Upper lobe of left lung (tissue), 6 donors: ENCODE measurements at places on chromosomes 3 and 15. TPM values are rescaled to one million over a fixed set of nuclear protein-coding genes. Genes with fewer than 3 reads are reported as not detected.

SOX2 gene
- total RNA-seq, result 0.57 TPM

ZMAT3 gene
- 6.4 TPM for total RNA-seq

CASR gene
- not detected for total RNA-seq

KIF23 gene
- total RNA-seq, result 6.7 TPM

UBAP1L gene
- 4.8 TPM for total RNA-seq

FETUB gene
- total RNA-seq, result not detected

CPB1 gene
- total RNA-seq, result not detected

ZIC1 gene
- not detected for total RNA-seq

GOLGA8T gene
- not detected for total RNA-seq

RTP3 gene
- total RNA-seq, result not detected

TRIP4 gene
- total RNA-seq, result 10.9 TPM

KLHL18 gene
- 30.2 TPM for total RNA-seq

BFSP2 gene
- not detected for total RNA-seq

COLQ gene
- total RNA-seq, result 2.0 TPM

IFT122 gene
- 27.1 TPM for total RNA-seq

CCR9 gene
- not detected for total RNA-seq

- H3K36me3 ChIP-seq, result no peaks in the 10 kb centered on the region
- H3K27ac ChIP-seq, result peak overlapping the region; percentile 11
- no peak for DNase-seq
- H3K4me3 ChIP-seq, result no peak overlapping the region
These were observed 964.9 kb upstream of the NR2F2 start for GRCh38 chr15:95365511-95366107.

GRCh38 chr3:195356151-195357086 is 85.5 kb upstream of the XXYLT1 start:
- no peaks in the 10 kb centered on the region for H3K36me3 ChIP-seq
- H3K27ac ChIP-seq, result peak overlapping the region; percentile 74
- peaks cover 14% of the 10 kb centered on the region for H3K4me1 ChIP-seq
- no peak overlapping the region for H3K4me3 ChIP-seq
- DNase-seq, result no peak

DNA sequence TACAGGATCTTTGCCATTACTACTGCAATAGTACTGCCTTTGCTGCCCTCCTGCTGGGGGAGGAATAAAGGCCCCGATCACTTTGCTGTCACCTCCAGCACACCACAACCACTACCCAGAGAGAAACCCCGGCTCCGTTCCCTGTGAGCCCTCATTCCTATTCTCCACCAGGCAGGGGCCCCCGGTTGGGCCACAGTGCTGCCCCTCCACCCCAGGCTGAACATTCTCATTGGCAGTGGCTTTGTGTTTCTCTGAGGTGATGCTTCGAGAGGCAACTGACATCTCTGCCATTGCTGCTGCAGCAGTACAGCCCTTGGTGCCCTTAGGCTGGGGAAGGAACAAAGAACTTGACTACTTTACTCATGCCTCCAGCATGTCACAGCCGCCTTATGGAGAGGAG is 612.9 kb upstream of the EPHA6 start:
- DNase-seq, result no peak
- H3K4me1 ChIP-seq, result no peaks in the 10 kb centered on the region
- no peaks in the 10 kb centered on the region for H3K36me3 ChIP-seq
- H3K27ac ChIP-seq, result no peak overlapping the region
- no peak overlapping the region for H3K4me3 ChIP-seq
- H3K27me3 ChIP-seq, result no peaks in the 10 kb centered on the region

- peaks cover 4% of the 10 kb centered on the region for H3K4me1 ChIP-seq
- H3K27ac ChIP-seq, result no peak overlapping the region
- H3K27me3 ChIP-seq, result no peaks in the 10 kb centered on the region
- DNase-seq, result no peak
- no peak overlapping the region for H3K4me3 ChIP-seq
- no peaks in the 10 kb centered on the region for H3K36me3 ChIP-seq
These were observed 226.9 kb upstream of the MRPL3 start for GRCh38 chr3:131729643-131730017.

GRCh38 chr3:128170866-128171516 is 17.7 kb downstream of the EEFSEC start:
- H3K27ac ChIP-seq, result no peak overlapping the region
- H3K4me1 ChIP-seq, result peaks cover 16% of the 10 kb centered on the region
- H3K36me3 ChIP-seq, result peaks cover 3% of the 10 kb centered on the region
- no peaks in the 10 kb centered on the region for H3K27me3 ChIP-seq

DNA sequence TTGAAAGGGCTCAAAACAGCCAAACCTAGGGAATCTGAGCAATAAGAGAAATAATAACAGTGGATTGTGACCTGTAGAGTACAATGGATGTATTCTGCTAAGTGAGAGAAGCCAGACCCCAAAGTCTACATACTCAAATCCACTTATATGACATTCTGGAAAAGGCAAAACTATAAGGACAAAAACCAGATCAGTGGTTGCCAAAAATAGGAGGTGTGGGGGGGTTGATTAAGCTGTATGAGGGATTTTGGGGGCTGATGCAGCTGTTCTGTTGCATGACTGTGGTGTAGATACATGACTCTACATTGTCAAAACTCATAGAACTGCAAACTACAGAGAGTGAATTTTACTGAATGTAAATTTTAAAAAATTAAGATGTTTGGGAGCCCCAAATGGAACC is 20.1 kb upstream of the CGNL1 start:
- no peak overlapping the region for H3K4me3 ChIP-seq
- no peaks in the 10 kb centered on the region for H3K36me3 ChIP-seq
- H3K27me3 ChIP-seq, result no peaks in the 10 kb centered on the region
- no peak overlapping the region for H3K27ac ChIP-seq
- H3K4me1 ChIP-seq, result no peaks in the 10 kb centered on the region
- no peak for DNase-seq

- no peak overlapping the region for H3K27ac ChIP-seq
- DNase-seq, result no peak
- no peak overlapping the region for H3K4me3 ChIP-seq
- no peaks in the 10 kb centered on the region for H3K27me3 ChIP-seq
- no peaks in the 10 kb centered on the region for H3K4me1 ChIP-seq
These were observed 17.9 kb downstream of the FANCD2OS start for GRCh38 chr3:10090179-10090578.

GRCh38 chr15:47475336-47475735 is 242.0 kb upstream of the SEMA6D start:
- no peaks in the 10 kb centered on the region for H3K27me3 ChIP-seq
- H3K4me3 ChIP-seq, result no peak overlapping the region
- no peak overlapping the region for H3K27ac ChIP-seq
- no peaks in the 10 kb centered on the region for H3K4me1 ChIP-seq

DNA sequence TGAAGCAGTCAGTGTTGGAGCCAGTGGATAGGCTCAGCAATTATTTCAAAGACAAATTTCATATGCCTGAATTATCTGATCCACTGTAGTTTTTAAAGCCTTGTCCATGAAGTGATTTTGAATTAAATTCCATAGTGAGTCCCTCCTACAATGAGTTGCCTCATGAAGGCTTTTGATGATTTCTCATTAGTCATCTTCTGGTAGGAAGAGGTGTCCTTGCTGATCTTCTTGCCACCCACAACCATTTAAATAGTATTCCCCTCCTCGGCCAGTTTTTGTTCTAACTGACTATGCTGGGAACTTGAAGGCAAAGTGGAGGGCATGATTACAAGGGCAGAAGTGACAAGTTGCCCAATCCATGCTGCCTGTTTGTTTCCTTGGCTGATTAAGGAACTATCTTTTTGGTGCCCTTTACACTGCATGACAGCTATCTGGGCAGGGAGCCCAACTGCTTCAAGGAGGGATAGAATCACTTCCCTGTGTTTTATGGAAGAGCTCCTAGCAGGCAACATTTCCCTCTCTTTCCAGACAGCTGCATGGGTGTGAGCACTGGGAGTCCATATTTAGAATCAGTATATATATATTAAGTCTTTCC is 617.5 kb downstream of the ZPLD1 start:
- no peaks in the 10 kb centered on the region for H3K36me3 ChIP-seq
- DNase-seq, result peak; percentile 73
- H3K27me3 ChIP-seq, result no peaks in the 10 kb centered on the region
- no peak overlapping the region for H3K27ac ChIP-seq
- H3K4me3 ChIP-seq, result no peak overlapping the region

- H3K4me1 ChIP-seq, result no peaks in the 10 kb centered on the region
- DNase-seq, result no peak
- H3K27me3 ChIP-seq, result no peaks in the 10 kb centered on the region
- H3K27ac ChIP-seq, result no peak overlapping the region
- no peak overlapping the region for H3K4me3 ChIP-seq
These were observed 213.0 kb upstream of the FEZF2 start for GRCh38 chr3:62586356-62586755.

- no peaks in the 10 kb centered on the region for H3K4me1 ChIP-seq
- H3K27ac ChIP-seq, result no peak overlapping the region
- no peak overlapping the region for H3K4me3 ChIP-seq
- no peaks in the 10 kb centered on the region for H3K27me3 ChIP-seq
- no peak for DNase-seq
- H3K36me3 ChIP-seq, result no peaks in the 10 kb centered on the region
These were observed 13.0 kb downstream of the CPA3 start for GRCh38 chr3:148878095-148878494.

DNA sequence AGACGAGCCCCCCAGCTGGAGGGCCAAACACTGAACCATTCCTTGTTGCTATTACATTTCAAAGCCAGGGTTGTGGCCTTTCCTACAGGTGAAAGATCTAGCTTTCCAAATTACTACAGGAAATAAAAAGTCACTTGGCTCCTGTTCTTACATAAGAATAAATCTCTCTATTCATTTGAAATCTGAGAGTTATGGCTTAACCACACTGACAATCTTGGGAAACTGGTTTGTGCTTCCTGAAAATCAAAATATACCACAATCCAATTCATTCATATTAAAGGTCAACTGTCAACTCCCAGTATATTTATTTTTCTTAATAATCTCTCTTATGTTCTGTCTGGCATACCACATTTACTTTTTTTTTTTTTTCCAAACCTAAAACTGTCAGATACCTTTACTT is 103.7 kb upstream of the LMOD3 start:
- DNase-seq, result no peak
- no peak overlapping the region for H3K27ac ChIP-seq

GRCh38 chr3:183357564-183358079 is 70.8 kb downstream of the MCF2L2 start:
- no peaks in the 10 kb centered on the region for H3K27me3 ChIP-seq
- no peaks in the 10 kb centered on the region for H3K36me3 ChIP-seq
- H3K4me1 ChIP-seq, result no peaks in the 10 kb centered on the region
- H3K4me3 ChIP-seq, result no peak overlapping the region

- no peak overlapping the region for H3K4me3 ChIP-seq
- peaks cover 17% of the 10 kb centered on the region for H3K36me3 ChIP-seq
- peaks cover 92% of the 10 kb centered on the region for H3K4me1 ChIP-seq
- H3K27ac ChIP-seq, result no peak overlapping the region
- no peak for DNase-seq
These were observed 38.2 kb downstream of the TGFBR2 start for GRCh38 chr3:30644615-30645014.

- DNase-seq, result peak; percentile 38
- peaks cover 2% of the 10 kb centered on the region for H3K4me1 ChIP-seq
- H3K36me3 ChIP-seq, result no peaks in the 10 kb centered on the region
- H3K4me3 ChIP-seq, result no peak overlapping the region
- no peaks in the 10 kb centered on the region for H3K27me3 ChIP-seq
These were observed 102.7 kb downstream of the TBC1D5 start for GRCh38 chr3:17639765-17640164.

GRCh38 chr3:183210341-183210740 is 42.7 kb upstream of the B3GNT5 start:
- no peak overlapping the region for H3K4me3 ChIP-seq
- no peak for DNase-seq
- H3K36me3 ChIP-seq, result no peaks in the 10 kb centered on the region
- H3K4me1 ChIP-seq, result peaks cover 17% of the 10 kb centered on the region

DNA sequence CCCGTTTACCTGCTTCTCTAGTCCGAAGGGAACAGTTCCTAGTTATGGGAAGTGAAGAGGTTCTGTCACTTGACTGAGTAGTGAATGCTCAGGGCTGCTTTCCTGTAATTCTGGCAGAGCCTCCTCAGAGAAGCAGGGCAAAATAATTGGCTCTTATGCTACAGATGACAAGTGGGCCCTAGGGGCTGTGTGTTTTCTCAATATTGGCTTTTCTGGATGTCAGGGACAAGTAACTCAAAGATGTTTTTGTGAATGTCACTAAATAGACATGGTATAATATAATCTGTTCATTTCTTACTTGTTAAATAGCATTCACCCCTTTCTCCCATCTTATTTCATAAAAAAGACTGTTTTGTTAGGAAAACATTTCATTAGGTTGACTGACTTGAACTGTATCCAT is 40.1 kb downstream of the SGO1 start:
- H3K27me3 ChIP-seq, result no peaks in the 10 kb centered on the region
- DNase-seq, result no peak
- H3K4me3 ChIP-seq, result no peak overlapping the region
- H3K4me1 ChIP-seq, result no peaks in the 10 kb centered on the region
- no peak overlapping the region for H3K27ac ChIP-seq

DNA sequence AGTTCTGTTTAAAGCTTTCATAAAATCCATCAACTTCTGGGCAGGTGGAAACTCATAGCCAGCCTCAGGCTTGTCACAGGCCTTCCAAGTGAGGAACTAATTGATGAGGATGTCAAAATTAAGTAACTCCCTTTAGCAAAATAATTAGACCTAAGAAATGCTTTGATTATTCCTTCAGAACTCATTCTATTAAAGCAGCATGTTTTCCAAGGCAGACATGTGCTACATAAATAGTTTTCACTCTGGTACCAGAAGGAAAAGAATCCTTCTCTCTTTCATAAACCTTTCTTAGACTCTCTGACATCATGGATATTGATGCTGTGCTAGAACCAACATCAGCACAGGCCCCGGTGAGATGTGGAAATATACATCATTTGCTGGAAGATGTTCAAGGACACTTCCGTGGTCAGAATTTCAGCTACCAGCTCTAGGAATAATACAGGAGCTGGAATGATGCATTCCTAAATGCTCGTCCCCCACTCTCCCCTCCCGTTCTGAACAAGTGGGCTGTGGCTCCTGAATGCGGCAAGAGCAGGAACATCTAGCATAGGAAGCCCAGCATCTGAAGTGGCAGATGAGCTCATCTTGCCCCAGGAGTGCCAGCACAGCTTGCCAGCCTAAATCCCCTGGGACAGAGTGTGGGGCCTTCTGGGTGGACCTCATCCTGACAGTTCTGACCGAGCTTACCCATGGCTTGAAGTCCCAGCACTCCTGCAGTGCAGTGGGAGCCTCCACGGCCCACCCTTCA is 82.4 kb downstream of the WWTR1 start:
- H3K4me3 ChIP-seq, result no peak overlapping the region
- H3K27me3 ChIP-seq, result no peaks in the 10 kb centered on the region

- H3K27ac ChIP-seq, result no peak overlapping the region
- peaks cover 100% of the 10 kb centered on the region for H3K36me3 ChIP-seq
- no peak overlapping the region for H3K4me3 ChIP-seq
- no peaks in the 10 kb centered on the region for H3K4me1 ChIP-seq
These were observed 10.3 kb downstream of the CXCR6 start for GRCh38 chr3:45953536-45953935.

DNA sequence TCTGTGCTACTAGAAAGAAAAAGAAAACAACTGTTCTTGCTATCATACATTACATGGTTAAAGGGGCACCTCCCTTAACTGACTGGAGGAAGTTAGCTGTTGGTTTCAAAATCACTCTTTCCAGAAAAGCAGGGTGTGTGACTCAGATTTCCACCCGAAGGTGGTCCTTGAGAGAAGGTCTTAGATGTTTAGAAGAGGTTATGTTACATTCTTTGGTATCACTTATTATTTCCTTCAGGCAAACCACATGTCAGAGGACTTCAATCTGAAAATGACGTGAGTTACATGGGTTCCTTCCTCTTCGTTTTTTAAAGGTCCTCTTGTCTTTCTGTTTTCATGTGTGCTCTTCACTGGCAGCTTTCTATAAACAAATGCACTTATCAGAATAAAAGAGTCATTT is 307.9 kb upstream of the CBLB start:
- H3K27ac ChIP-seq, result no peak overlapping the region
- H3K4me1 ChIP-seq, result no peaks in the 10 kb centered on the region
- no peaks in the 10 kb centered on the region for H3K27me3 ChIP-seq
